Fibroblast of skin of left biceps (primary cell): ENCODE measurements at places on chromosomes 5 and 9.

- DNase-seq, result no peak
Observed at GRCh38 chr5:32859211-32859641, 148.1 kb downstream of the NPR3 start.

DNA sequence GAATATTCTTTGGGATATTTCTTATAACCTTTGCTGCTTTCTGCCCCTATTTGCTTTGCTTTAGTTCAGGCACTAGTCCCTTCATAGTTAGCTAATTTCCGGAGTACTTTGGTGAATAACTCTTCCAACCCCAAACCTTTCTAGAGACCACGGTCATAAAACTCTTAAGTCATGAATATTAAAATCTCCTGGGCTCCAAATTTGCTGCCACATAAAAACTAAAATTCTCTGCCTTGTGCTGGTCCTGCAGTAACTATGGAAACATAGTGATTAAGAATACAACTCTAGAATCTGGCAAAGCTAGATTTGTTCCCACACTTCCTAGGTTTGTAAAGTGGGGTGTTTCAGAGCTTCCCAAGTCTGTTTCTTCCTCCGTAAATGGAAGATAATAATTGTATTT, 10.0 kb upstream of the ACTBL2 start:
- no peak for DNase-seq

DNA sequence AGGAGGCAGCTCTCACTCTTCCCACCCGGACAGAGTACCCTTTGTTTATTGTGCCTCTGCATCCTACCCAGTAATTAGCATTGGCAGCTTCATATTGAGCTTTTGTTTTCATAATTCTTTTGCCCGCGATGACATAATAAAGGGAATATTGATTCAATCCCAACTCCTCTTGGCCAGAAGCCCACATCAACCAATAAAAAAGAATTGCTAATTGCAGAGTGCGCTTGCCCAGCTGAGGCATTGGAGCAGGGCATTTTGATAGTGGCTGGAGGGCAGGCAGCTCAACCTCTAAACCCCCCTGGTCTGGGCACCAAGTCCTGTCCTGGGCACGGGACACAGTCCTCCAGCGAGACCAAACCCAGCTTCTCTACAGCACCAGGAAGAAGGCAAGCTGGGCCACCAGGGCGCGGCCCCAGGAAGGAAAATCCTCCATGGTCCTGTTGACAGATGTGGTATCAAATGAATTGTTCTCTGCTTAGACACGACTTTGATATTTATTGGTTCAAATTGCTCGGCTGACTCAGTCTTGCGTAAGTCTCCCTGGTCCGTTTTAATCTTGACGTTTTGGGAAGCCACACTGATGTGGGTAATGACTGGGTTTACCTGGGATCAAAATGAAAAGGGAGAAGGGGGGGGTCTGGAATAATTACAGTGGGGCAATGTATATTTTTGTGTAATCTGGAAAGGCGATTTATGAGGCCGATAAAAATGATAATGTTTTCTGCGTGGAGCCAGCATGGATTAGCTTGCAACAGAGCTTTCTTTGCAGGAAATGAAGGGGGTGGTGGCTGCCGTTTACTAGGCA, 220.7 kb upstream of the MSX2 start:
- peak; percentile 30 for DNase-seq

DNA sequence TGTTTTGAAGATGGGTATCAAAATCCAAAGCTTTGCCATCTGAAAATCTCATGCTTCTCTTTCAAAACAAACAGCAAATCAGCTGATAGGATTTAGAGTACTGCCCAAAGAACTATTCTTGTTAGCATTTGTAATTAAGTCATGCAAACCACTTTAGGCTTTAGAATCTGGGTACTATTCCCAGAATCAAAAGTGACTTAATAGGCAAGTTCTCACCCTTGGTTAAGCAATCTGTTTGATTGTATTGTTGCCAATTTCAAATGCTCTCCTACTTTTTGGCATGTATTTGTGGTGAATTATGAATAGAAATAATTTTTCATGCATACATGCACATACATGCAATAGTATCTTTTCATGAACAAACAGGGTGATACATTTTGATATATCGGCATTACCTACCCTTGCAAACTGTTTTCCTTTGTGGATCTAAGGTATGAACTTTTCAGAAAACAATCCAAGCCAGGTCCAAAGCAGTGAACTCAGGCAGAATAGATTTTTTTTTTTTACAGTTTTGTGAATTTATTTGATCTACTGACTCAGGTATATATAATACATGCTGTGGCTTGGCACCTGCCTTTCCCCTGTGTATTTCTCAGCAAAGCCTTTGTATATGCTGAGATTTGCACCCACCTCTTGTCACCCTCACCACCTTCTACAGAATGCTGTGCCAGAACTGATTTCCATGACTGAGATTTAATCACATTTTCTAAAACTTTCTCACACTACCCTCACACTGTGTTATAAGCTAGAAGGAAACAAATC, 9.0 kb downstream of the IL33 start:
- DNase-seq, result no peak

- DNase-seq, result no peak
Observed at GRCh38 chr5:138596105-138596881, 21.1 kb upstream of the HSPA9 start.

DNA sequence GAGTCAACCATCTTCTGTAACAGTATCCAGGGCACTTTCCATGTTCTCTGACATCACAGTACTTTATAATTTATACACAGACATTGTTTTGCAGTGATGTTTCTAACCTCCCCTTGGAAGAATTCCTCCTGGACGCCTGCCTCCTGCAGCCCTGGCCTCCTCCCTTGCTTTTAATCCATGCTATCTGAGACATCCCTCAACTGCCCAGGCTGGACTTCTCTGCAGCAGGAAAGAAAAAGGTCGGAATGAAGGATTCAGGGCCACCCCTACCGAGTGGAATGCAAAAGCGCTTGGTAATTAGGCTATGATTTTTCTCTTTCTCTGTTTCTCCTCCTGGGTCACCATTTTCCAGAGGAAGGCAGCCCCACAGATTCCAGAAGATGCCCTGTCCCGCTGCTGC, 47.0 kb upstream of the SHC3 start:
- no peak for DNase-seq

DNA sequence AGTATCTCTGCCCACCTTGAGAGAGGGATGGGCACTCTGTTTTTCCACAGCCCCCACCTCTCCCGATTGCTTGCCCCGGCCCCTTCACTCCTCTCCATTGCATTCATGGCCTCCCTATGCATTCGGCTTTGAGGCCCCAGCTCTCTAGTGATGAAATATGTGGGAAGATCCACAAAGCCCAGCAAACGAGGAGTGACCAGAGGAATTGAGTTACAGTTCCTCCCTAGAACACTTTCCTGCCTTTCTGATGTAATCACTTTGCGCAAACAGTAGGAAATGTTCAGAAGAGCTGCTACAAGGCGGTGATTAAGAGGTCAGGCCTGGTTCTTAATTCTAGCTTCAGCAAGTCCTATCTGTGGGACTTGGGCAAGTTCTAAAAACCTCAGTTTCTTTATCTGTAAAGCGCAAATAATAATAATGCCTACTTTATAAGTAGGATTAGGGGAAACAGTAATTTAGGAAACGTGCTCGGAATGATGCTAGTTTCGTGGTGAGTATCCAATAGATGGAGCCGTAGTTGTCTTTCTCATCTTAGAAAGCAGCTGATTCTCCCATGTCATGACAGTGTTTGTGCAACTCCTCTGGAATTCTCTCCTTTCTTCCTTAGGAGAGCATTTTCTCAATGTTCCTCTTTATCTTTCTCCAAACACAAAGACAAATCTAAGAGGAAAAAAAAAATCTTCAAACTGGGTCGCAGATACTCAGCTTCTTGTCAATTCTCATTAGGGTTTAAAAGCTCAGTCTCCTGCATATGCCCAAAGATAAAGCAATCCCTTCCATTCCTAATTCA, 99.5 kb upstream of the MSX2 start:
- no peak for DNase-seq

- no peak for DNase-seq
Observed at GRCh38 chr5:172744123-172745104, 26.6 kb downstream of the DUSP1 start.

DNA sequence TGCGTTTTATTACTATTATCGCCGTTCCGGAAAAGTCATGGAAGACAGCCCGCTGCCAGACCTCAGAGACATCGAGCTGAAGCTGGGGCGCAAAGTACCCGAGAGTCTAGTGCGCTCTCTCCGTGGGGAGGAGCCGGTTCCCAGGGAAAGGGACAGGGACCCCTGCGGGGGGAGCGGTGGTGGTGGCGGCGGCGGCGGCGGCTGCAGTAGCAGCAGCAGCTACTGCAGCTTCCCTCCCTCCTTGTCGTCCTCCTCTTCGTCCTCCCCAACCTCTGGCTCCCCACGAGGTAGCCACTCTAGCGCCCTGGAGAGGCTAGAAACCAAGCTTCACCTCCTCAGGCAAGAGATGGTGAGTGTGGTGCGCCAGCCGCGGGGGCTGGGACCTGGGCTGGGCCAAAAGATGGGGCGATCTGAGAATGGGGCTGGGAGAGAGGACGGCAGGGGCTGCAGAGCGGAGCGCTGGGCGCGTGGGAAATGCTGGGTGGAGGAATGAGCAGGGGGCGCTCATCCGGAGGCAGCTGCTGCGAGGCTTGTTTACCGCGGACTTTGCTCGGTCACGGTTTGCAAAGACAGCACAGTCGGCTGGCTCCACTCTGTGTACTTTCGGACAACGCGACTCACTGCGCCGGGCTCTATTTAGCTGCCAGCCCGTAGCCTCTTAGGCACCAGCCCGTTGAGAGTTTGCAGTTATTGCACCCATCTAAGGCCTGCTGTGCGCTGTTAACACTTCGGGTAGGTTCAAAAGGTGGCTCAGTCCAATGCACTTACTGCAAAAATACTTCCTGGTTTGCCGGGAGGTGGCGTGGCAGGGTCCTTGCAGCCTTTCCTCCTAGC, 1.1 kb downstream of the LURAP1L start:
- peak; percentile 57 for DNase-seq

- no peak for DNase-seq
Observed at GRCh38 chr5:148798786-148799185, 27.6 kb upstream of the ADRB2 start.

DNA sequence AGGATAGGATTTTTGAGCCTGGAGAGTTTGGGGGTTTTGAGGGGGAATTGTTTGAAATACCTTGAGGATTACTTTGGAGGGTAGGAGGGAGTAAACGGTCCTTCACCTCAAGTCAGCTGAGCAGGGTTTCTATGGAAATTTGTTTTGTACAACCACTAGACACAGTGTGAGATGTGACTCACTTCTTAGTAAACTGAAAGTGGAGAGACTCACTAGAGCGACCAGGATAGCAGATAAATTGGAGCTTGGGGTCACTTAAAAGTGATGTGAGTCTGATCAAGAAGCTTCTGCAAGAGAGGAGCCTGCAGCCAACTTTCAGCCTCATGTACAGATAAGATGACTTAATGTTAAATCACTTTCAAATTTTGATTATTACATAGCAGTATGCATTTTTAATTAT, 1945.9 kb upstream of the NUDT12 start:
- no peak for DNase-seq

DNA sequence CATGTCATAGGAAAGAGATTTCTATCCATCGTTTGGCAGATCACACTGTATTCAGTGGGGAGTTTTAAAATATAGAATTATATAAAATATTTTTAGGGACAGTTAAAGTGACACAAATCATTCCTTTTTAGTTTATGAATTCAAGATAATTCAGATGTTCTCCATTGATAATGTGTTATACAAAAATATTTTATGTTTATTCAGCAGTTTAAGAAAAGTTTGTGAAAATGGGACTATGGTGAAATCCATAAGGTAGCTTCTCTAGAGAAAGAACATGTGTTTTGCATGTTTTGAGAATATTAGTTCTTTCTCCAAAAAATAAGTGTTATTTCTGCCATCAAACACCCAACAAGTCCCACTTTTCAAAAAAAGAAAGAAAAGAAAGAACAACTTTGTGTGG, 122.9 kb downstream of the EMB start:
- DNase-seq, result no peak

- no peak for DNase-seq
Observed at GRCh38 chr5:137260820-137261695, 238.1 kb downstream of the SPOCK1 start.

DNA sequence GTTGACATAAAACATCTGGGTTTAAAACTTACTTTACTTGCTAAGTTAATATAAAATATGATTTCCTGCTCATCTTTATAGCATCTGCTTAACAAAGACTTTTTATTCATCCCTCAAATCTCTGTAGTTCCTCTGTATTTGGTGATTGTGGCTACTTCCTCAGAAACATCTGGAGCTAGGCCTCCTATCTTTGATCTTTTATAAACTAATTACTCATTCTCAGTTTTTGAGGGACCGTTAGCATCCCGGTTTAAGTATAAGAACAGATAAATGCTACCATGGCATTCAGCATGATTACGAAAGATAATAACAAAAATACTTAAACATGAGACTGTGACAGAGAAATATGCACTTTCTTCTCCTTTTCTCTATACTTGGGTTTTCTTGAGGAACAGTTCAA, 85.3 kb downstream of the SLC38A9 start:
- DNase-seq, result no peak

DNA sequence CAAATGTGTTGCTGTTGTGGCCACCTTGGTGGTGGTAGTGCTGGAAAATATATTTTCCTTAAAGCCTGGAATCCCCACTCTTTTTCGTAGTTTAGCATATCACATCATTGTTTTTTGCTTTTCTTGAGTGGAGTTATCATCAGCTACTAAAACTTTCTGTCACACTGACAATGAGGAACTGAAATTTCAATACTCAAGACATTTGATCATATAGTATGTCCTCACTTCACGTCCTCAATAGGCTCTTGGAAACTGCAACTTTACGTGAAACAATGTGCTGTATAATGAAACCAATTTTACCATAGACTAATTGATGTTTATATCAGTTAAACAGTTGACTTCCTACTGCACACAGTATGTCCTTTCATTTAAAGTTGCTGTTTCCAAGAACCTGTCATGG, 265.8 kb downstream of the ADGRV1 start:
- DNase-seq, result no peak
